ENCODE measurements at places on chromosomes 2 and 18. TPM values are rescaled to one million over a fixed set of nuclear protein-coding genes. Genes with fewer than 3 reads are reported as not detected.

The HRH4 gene
- under 0.01 TPM for total RNA-seq

The RSAD2 gene
- total RNA-seq = 0.37 TPM

The POTEI gene
- not detected for total RNA-seq

The NEU2 gene
- total RNA-seq = not detected

The ABI2 gene
- 48.9 TPM for total RNA-seq
